T-cell (primary cell): ENCODE measurements at places on chromosomes 11 and 22.

GRCh38 chr11:74025467-74026166 is 16.7 kb upstream of the UCP3 start:
- DNase-seq = no peak

- DNase-seq = no peak
Measured at GRCh38 chr11:17807034-17807433, 72.5 kb downstream of the KCNC1 start.

- DNase-seq = no peak
Measured at GRCh38 chr11:119639642-119640205, 89.3 kb downstream of the NECTIN1 start.

GRCh38 chr22:23267226-23268043 is 87.1 kb downstream of the BCR start:
- no peak for DNase-seq

GRCh38 chr11:8336356-8337129 is 72.9 kb upstream of the LMO1 start:
- no peak for DNase-seq

GRCh38 chr22:25623851-25624250 is 59.4 kb downstream of the GRK3 start:
- DNase-seq = no peak

- peak; percentile 33 for DNase-seq
Measured at GRCh38 chr11:61004180-61004611, 32.7 kb downstream of the CD6 start.

DNA sequence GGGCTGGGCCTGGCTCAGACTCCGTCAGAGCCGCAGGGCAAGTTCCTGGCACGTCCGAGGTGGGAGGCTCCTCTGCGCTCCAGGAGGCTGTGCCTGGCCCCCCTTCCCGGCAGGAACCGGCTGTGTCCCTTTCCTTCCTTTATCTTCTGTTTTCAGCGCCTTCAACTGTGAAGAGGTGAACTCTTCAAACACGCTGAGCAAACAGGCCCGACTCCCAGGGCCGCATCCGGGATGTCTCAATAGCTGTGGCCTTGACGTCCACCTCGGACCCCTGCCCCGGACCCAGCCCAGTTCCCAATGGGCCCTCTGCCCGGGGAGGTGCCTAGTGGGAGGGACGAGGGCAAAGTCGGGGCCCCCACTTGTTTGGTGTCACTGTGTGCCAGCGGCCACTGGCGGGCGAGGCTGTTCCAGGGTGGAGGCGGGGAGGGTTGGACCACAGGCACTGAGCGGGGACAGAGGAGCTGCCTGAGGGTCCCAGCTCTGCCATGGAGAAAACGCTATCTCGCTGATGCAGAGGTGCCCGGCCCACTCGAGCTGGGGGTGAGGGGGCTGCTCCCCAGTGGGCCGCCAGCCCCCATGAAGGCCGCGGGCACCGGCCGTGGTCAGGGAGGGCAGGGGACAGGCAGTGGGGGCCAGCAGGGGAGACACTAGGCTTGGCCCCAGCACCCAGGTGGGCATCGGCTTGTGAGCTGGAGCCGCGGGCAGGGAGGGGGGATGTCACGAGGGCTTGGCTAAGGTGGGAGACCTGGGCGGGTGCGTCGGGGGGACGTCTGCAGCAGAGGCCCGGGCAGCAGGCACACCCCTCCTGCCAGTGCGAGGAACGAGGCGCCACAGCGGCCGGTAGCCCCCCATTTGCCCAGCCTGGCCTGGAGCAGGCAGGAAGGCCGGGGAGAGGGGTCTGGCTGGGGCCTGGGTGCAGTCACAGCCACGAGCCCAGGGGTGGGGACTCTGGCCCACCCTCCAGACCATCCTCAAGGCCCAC is 2.7 kb upstream of the MUC5B start:
- DNase-seq = no peak
